Pericardium fibroblast (primary cell): ENCODE measurements at places on chromosomes 4 and X. TPM values are rescaled to one million over a fixed set of nuclear protein-coding genes. Genes with fewer than 3 reads are reported as not detected.

The LYAR gene
- 10.9 and 12.4 TPM in 2 replicates for total RNA-seq

The CCDC149 gene
- total RNA-seq: 3.5 and 12.1 TPM in 2 replicates

The RS1 gene
- total RNA-seq: not detected in 2 replicates

The FAM184B gene
- total RNA-seq: 0.12 TPM in 1 of 2 replicates, not detected in the other

The TMPRSS11D gene
- total RNA-seq: not detected in 2 replicates

The REPS2 gene
- total RNA-seq: 0.94 and 1.9 TPM in 2 replicates

The KCTD8 gene
- 0.35 and 0.43 TPM in 2 replicates for total RNA-seq

The CWH43 gene
- not detected in 2 replicates for total RNA-seq

The GPR173 gene
- 1.5 and 2.5 TPM in 2 replicates for total RNA-seq

The IL2RG gene
- total RNA-seq: not detected in 2 replicates

The SMARCA1 gene
- 39.3 and 41.7 TPM in 2 replicates for total RNA-seq

The SPARCL1 gene
- total RNA-seq: 7.5 and 370 TPM in 2 replicates

The CTAG1A gene
- not detected in 2 replicates for total RNA-seq

The MAOB gene
- total RNA-seq: 0.47 TPM in 1 of 2 replicates, not detected in the other

The FAM114A1 gene
- total RNA-seq: 173 and 229 TPM in 2 replicates
